Stimulated activated CD8-positive, alpha-beta memory T cell treated with anti-CD3 and anti-CD28 coated beads, Interleukin-7, amount 100 ng/mL, for 24 hours (primary cell): ENCODE measurements at places on chromosomes 5 and 9.

GRCh38 chr5:136191304-136192014 lies 1.5 kb downstream of the SMIM32 start:
- DNase-seq, result no peak

- DNase-seq, result no peak
These were observed 60.9 kb downstream of the ANKRD55 start for GRCh38 chr5:56172241-56172640.

GRCh38 chr5:54243483-54244080 lies 66.8 kb downstream of the ARL15 start:
- DNase-seq, result no peak

DNA sequence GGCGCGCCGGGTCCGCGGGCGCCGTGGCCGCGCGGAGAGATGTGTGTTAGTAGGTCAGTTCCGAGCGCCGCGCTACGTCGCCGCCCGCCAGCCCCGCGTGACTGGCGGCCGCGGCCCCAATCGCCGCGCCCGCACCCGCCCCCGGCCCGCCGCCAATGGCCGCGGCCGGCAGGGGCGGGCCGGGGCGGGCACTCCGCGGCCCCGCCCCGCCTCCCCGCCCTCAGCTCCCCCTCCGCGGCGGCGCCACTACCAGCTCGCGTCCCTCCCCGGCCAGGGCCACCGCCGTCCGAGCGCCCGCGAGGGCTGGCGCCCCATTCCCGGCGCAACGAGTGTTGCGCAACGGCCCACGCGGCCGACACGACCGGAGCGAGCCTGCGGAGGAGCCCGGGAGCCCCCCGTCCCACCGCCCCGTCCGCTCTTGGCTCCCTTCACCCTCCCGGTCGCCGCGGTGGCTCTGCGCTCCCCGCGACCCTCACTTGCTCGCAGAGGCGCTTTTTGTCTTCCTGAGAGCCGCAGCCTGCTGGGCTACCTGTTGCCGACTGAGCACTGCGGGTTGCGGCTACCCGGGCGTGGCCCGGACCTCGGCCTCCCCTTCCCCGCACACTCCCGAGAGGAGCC lies at the start of gene NFIL3:
NFIL3 (minus strand) TSS at position 48 of the 618 bp plus-strand sequence. CDS start 13,098 bp downstream, outside the sequence.
- peak; percentile 32 for DNase-seq
